A549 treated with dexamethasone at 1 μM for 4 hours (cell line): ENCODE measurements at places on chromosomes 6 and 20. TPM values are rescaled to one million over a fixed set of nuclear protein-coding genes. Genes with fewer than 3 reads are reported as not detected.

The CDH4 gene
- 6.5 to 10.5 TPM (median 8.9 TPM) in 5 replicates for total RNA-seq

The PRR18 gene
- 0.07 to 0.29 TPM (median 0.11 TPM) in 5 replicates for total RNA-seq

The CENPW gene
- total RNA-seq: 33.2 to 40.0 TPM (median 38.3 TPM) in 5 replicates

The LHFPL5 gene
- total RNA-seq: 0.08 to 0.17 TPM (median 0.16 TPM) in 3 of 5 replicates, not detected in the others

The POM121L2 gene
- 0.02 TPM in 1 of 5 replicates, not detected in the others for total RNA-seq

The HDGFL1 gene
- not detected in 5 replicates for total RNA-seq

The TSPO2 gene
- 0.13 TPM in 1 of 5 replicates, not detected in the others for total RNA-seq

The PTCHD4 gene
- total RNA-seq: 0.02 to 0.06 TPM (median 0.04 TPM) in 4 of 5 replicates, not detected in the other

The SYCP2 gene
- 0.12 to 0.61 TPM (median 0.29 TPM) in 5 replicates for total RNA-seq

The PSORS1C1 gene
- 4.4 to 6.7 TPM (median 6.1 TPM) in 5 replicates for total RNA-seq
